Karpas-422 (cell line): ENCODE measurements at places on chromosomes 2 and 18.
A peak's percentile ranks its signal among the peaks of the same experiment; 100 is the strongest.

DNA sequence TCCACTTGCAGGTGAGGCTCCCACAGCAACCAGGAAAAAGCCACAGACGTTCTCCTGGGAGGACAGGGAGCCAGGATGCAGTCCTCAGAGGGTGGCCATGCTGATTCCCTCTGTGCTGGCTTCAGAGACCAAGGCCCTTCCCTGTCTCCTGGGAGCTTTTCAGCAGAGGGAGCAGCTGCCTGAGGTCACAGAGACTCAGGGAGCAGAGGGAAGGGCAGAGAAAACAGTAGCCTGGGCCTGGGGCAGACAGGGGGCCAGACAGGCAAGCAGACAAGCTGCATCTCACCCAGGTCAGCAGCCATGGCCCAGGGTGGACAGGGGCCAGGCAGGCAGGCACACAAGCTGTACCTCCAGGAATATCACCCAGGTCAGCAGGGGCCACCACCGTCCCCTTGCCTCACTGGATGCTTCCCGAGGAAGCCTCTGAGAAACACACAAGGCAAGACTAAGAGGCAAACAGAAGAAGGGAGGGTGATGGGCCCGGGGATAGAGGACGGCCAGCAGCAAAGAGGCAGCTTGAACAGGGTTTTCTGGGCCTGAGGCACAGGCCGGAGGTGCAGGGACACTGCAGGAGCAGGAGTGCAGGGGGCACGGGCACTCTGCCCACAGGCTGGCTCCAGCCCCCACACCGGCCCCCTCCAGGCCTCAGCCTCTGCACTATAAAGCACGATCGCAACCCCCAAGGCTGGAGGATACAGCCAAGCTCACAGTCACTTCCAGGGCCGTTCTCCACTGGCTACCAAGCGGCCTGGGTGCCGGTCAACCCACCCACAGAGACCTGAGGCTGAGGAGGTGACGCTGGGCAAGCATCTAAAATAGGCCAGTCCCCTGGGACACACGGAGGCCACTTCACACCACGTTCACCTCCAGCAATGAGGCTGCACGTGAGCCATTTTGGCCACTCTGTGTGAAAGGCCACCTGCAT is 6.1 kb downstream of the SLC66A2 start:
- peaks cover 45% of the 10 kb centered on the region for H3K4me1 ChIP-seq
- peaks cover 34% of the 10 kb centered on the region for H3K36me3 ChIP-seq
- H3K27me3 ChIP-seq = no peaks in the 10 kb centered on the region
- no peak for DNase-seq
- H3K4me3 ChIP-seq = no peak overlapping the region
- peak overlapping the region; percentile 40 for H3K27ac ChIP-seq

- H3K36me3 ChIP-seq = no peaks in the 10 kb centered on the region
- H3K4me3 ChIP-seq = no peak overlapping the region
- H3K27me3 ChIP-seq = no peaks in the 10 kb centered on the region
- no peaks in the 10 kb centered on the region for H3K4me1 ChIP-seq
These were observed 32.5 kb downstream of the DOCK10 start for GRCh38 chr2:225009768-225010167.

- no peak for DNase-seq
- no peak overlapping the region for H3K27ac ChIP-seq
- peaks cover 12% of the 10 kb centered on the region for H3K4me1 ChIP-seq
- no peaks in the 10 kb centered on the region for H3K27me3 ChIP-seq
- H3K4me3 ChIP-seq = no peak overlapping the region
These were observed 212.0 kb downstream of the TNS1 start for GRCh38 chr2:217790681-217791392.

GRCh38 chr2:216335252-216335651 is 37.0 kb downstream of the MARCHF4 start:
- no peaks in the 10 kb centered on the region for H3K27me3 ChIP-seq
- no peak for DNase-seq
- H3K4me1 ChIP-seq = no peaks in the 10 kb centered on the region

DNA sequence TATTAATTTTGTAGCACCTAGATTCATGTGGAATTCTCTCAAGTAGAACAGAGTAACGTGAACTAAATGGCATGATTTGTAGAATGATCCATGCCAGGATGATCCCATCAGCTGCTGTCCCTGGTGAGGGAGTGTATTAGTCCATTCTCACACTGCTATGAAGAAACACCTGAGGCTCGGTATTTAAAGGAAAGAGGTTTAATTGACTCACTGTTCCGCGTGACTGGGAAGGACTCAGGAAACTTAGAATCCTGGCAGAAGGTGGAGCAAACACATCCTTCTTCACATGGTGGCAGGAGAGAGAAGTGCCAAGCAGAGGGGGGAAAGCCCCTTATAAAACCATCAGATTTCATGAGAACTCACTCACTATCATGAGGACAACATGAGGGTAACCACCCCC is 312.6 kb downstream of the PTPRM start:
- no peaks in the 10 kb centered on the region for H3K27me3 ChIP-seq
- H3K36me3 ChIP-seq = no peaks in the 10 kb centered on the region
- no peak for DNase-seq
- no peak overlapping the region for H3K27ac ChIP-seq
- H3K4me3 ChIP-seq = no peak overlapping the region

DNA sequence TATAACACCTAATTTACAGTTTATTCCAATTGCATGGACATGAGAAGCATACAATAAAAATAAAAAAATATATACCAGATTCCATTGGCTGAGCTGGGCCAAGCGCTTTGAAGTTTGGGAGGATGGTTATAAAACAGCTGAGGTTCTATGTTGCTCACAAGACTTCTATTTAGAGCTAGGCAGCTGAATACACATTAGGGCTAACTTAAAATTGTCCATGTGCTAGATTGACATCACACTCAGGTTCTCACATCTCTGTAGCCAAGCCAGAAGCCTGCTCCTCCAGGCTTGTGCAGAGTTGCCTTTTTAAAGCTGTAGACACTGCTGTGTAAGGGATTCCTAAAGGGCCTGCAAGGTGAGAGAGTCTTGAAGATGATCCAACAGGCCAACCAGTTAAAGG is 871.1 kb upstream of the FANCL start:
- no peaks in the 10 kb centered on the region for H3K36me3 ChIP-seq
- no peak for DNase-seq
- H3K4me1 ChIP-seq = no peaks in the 10 kb centered on the region

DNA sequence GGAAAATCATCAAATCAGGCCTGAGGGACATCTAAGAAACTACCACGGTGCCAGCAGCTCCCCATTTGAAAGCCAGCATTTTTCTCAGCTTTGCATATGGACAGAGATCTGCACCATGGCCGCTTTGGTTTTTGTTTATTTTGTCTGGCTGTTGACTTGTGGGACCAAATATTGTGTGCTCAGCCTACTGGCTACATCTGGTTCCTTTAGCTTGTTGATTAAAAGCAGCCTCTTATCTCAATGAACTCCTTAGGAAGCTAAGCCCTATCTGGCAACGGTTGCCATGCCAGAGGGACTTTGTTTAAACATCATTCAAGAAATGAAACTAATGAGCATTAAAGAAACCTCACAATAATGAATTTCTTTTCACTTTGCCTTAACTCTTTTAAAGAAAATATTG is 32.4 kb upstream of the CCDC150 start:
- H3K27ac ChIP-seq = no peak overlapping the region
- no peak for DNase-seq
- no peaks in the 10 kb centered on the region for H3K27me3 ChIP-seq
- no peaks in the 10 kb centered on the region for H3K36me3 ChIP-seq
- no peaks in the 10 kb centered on the region for H3K4me1 ChIP-seq
- H3K4me3 ChIP-seq = no peak overlapping the region

DNA sequence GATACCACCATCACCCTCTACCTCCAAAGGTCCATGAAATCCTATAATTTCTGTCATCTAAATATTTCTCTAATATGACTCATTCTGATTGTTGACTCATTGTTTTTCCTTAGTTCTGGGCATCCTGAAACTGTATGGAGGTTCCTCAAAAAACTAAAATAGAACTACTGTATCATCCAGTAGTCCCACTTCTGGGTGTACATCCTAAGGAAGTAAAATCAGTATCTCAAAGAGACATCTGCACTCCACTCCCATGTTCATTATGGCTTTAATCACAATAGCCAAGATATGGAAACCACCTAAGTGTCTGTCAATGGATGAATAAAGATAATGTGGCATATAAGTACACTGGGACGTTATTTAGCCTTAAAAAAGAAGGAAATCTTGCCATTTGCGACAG is 125.8 kb upstream of the MYO3B start:
- 0 out of 2 replicates have a peak, but pooled peaks cover 3% of the 10 kb centered on the region for H3K36me3 ChIP-seq
- no peaks in the 10 kb centered on the region for H3K27me3 ChIP-seq
- H3K27ac ChIP-seq = no peak overlapping the region
- no peak overlapping the region for H3K4me3 ChIP-seq

GRCh38 chr2:39153312-39153711 is 32.5 kb upstream of the SOS1 start:
- peaks cover 7% of the 10 kb centered on the region for H3K4me1 ChIP-seq
- DNase-seq = no peak
- H3K27me3 ChIP-seq = no peaks in the 10 kb centered on the region
- H3K27ac ChIP-seq = no peak overlapping the region
- H3K36me3 ChIP-seq = no peaks in the 10 kb centered on the region

GRCh38 chr2:150617351-150617978 is 130.0 kb upstream of the RND3 start:
- no peak overlapping the region for H3K4me3 ChIP-seq
- H3K27ac ChIP-seq = no peak overlapping the region
- no peak for DNase-seq
- no peaks in the 10 kb centered on the region for H3K36me3 ChIP-seq

DNA sequence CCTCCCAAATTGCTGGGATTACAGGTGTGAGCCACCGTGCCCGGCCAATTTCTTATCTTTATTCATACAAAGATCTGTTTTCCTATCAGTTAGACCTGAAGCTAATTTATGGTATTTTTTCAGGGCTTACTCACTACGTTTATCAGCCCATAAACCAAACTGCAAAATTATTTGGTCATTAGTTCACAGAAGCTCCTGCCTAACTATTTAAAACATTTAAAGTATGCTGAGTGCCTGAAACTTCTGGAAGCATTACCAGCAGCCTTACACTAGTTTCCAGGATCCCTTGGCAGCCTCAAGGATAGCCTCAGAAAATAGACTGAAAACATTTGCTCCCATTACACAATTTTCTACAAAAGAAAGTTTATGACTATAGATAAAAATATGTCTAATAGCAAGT is 68.8 kb downstream of the GALNT13 start:
- no peak overlapping the region for H3K27ac ChIP-seq
- no peaks in the 10 kb centered on the region for H3K36me3 ChIP-seq
- H3K4me3 ChIP-seq = no peak overlapping the region
- no peaks in the 10 kb centered on the region for H3K27me3 ChIP-seq

GRCh38 chr2:236691799-236692167 is 122.2 kb downstream of the ACKR3 start:
- H3K27me3 ChIP-seq = no peaks in the 10 kb centered on the region
- DNase-seq = no peak

DNA sequence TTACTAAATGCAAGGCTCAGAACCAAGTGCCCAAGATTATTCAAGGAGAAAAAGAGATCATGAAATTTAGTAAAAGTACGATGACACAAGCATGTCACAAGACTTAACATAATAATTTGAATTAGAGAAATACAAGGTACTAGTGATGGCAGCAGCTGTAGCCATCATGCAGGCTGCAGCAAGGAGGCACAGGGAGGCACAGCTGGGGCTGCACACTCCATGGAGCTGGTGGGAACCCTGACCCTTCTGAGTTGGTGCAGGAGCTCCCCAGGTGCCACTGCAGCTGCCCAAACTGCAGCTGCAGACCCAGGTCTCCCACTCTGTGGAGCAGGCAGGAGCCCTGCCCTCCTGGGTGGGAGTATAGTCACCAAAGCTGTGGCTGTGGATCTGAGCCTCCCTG is 46.0 kb downstream of the COL3A1 start:
- no peaks in the 10 kb centered on the region for H3K4me1 ChIP-seq
- no peak overlapping the region for H3K4me3 ChIP-seq
- H3K27ac ChIP-seq = no peak overlapping the region
- no peaks in the 10 kb centered on the region for H3K27me3 ChIP-seq
- DNase-seq = no peak
- no peaks in the 10 kb centered on the region for H3K36me3 ChIP-seq

GRCh38 chr2:150474326-150475074 is 13.0 kb downstream of the RND3 start:
- DNase-seq = no peak
- H3K27me3 ChIP-seq = no peaks in the 10 kb centered on the region
- H3K4me1 ChIP-seq = no peaks in the 10 kb centered on the region
- no peak overlapping the region for H3K4me3 ChIP-seq

GRCh38 chr2:137659616-137660015 is 304.7 kb upstream of the HNMT start:
- H3K27me3 ChIP-seq = no peaks in the 10 kb centered on the region
- H3K36me3 ChIP-seq = no peaks in the 10 kb centered on the region
- H3K4me3 ChIP-seq = no peak overlapping the region
- DNase-seq = peak; percentile 47

DNA sequence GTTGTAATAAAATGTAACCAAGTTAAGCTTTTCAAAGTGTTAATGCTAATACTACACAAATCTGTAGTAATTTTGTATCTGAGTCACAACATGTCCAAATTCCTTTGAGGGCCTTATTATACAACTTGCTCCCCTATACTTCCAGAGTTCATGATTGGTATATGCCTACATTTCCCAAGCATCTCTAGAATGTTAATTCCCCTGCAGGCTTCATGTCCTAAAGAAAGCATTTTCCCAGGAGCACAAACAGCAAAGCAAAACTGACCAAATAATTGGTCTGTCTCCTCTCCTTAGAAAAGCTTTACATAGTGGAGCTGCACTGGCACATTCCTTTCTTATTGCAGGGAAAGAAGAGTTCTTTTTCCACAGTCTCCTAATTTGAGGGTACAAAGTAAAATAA is 3.7 kb downstream of the ALS2 start:
- H3K4me1 ChIP-seq = peaks cover 22% of the 10 kb centered on the region
- no peak overlapping the region for H3K27ac ChIP-seq
- no peaks in the 10 kb centered on the region for H3K27me3 ChIP-seq

- DNase-seq = no peak
- peaks cover 22% of the 10 kb centered on the region for H3K4me1 ChIP-seq
- H3K27ac ChIP-seq = no peak overlapping the region
- H3K4me3 ChIP-seq = no peak overlapping the region
- no peaks in the 10 kb centered on the region for H3K36me3 ChIP-seq
- H3K27me3 ChIP-seq = no peaks in the 10 kb centered on the region
These were observed 84.3 kb upstream of the FZD7 start for GRCh38 chr2:201949181-201949926.

GRCh38 chr2:154233231-154233630 is 361.5 kb downstream of the GALNT13 start:
- no peaks in the 10 kb centered on the region for H3K36me3 ChIP-seq
- no peaks in the 10 kb centered on the region for H3K4me1 ChIP-seq
- no peak overlapping the region for H3K27ac ChIP-seq
- H3K27me3 ChIP-seq = no peaks in the 10 kb centered on the region
- no peak for DNase-seq

DNA sequence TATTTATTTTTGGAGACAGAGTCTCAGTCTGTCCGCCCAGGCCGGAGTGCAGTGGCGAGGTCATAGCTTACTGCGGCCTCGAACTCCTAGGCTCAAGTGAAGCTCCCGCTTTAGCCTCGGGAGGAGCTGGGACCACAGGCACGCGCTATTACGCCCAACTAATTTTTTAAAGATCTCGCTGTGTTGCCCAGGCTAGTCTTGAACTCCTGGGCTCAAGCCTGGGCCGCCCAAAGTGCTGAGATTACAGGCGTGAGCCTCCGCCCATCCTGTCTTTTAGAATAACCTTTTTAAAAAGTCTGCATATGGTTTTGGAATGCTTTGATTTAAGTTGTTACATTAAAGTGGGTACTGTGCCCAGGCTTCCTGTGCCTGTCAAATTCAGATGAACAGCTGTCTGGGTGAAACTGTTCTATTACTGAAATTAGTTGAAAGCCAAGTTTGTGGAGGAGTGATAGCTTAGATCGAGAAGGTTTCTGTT is 944 bp downstream of the RAB3GAP1 start:
- no peaks in the 10 kb centered on the region for H3K27me3 ChIP-seq
- H3K4me1 ChIP-seq = peaks cover 27% of the 10 kb centered on the region
- peak overlapping the region; percentile 83; the same call in 1 of the 2 replicates for H3K27ac ChIP-seq
- no peak for DNase-seq
